Hematopoietic multipotent progenitor cell treated with erythropoietin and hydrocortisone succinate and interleukin-3 and kit ligand, for 8 days (in vitro differentiated cells): ENCODE measurements at places on chromosomes 7 and 10.

- DNase-seq: no peak
These were observed 58.0 kb upstream of the ELN start for GRCh38 chr7:73969991-73970390.

GRCh38 chr7:128168667-128169210 is 72.3 kb upstream of the LEP start:
- no peak for DNase-seq

- no peak for DNase-seq
These were observed 86.7 kb upstream of the ADRB1 start for GRCh38 chr10:113957013-113957412.

DNA sequence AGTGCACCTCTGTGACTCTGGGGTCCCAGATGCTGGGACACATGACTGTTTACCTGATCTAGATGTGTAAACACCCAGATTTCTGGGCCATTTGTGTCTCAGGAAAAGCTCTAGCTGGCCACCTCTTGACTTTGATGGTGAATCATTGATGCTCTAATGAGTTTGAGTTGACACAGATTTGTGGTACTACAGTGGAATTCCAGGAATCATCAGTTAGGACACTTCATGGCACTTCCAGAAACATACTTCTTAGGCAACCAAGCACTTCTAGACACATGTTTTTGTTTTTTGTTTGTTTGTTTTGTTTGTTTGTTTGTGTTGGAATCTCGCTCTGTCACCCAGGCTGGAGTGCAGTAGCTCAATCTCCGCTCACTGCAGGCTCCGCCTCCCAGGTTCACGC is 302.2 kb upstream of the ZMIZ1 start:
- no peak for DNase-seq

GRCh38 chr7:54529568-54529967 is 12.6 kb upstream of the VSTM2A start:
- no peak for DNase-seq

- no peak for DNase-seq
These were observed 39.0 kb downstream of the CDH23 start for GRCh38 chr10:71435571-71436267.

GRCh38 chr7:141630621-141631020 is 71.3 kb downstream of the DENND11 start:
- no peak for DNase-seq

DNA sequence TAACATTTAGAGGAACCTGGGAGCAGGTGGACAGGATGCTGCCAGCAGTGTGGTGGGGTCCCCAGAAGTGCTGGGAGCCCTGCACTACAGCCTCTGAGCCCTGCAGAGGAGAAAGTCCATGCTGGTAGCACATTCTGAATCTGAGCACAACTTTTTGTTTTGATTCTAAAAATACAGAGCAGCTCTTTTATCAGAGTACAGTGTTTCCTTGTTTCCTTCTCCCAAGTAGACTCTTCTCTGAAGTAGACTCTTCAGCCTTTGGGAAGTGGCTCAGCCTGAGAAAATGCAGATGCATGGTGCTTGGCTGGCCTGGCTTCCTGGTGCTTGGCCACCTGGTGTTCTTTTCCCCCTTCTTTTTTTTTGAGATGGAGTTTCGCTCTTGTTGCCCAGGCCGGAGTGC is 9.1 kb downstream of the ADCY1 start:
- no peak for DNase-seq

DNA sequence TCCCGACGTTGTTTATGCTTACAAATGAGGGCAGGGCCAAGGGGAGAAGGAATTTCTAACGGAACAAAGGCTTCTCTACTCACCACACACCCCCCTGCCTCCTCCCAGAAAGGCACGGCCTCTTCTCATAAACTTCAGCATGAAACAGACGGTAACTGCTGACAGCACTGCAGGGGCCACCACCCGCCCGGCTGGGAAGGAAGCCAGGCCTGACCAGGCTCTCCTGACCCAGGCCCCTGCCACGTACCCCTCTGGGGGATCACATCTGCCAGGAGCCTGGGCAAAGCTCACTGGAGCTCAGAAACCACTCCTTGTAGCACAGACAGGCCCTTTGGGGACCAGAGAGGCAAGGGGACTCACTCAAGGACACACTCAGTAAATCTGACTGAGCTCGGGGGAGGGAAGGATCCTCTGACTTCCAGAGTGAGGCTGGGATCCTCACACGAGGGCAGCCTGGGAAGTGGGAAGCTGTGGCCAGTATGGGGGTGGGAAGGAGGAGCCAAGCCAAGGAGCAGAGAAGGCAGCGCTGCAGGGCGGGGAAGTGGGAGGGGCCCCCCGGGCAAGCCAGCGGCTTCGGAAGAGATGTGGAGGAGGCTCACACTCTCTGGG is 46.1 kb downstream of the ZCCHC24 start:
- no peak for DNase-seq

- no peak for DNase-seq
These were observed 68.2 kb downstream of the CUBN start for GRCh38 chr10:17061418-17061817.

- no peak for DNase-seq
These were observed 720 bp downstream of the SUN1 start for GRCh38 chr7:832968-833424.

DNA sequence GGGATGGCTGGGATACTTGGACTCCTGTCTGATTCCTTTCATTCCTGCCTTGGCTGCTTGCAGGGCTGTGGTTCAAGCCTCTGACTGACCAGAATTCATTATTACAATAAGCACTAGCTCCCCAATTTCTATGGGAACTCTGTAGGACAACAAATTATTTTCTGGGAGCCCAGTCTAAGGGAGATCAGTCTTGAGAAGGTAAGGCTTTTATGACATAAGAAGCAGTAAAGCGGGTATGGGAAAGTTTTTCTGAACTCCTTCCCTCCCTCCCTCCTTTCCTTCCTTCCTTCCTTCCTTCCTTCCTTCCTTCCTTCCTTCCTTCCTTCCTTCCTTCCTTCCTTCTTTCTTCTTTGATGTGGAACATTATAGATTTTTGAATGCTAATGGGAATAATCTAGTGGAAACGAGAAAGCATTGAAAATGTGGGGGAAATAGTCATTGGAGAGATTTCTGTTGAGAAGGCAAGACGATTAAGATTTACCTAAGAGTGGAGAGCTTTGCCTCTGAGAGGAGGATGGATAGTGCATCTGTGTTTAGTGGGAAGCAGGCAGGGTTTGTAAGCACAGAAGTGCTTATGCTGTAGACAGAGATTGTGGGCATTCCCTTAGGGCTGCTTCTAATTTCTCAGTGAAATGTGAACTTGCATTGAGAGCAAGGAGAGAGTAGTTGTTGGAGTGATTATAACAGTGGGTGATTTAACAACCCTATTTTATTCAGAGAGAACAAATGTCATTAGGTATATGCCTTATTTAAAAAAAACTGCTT is 201.5 kb downstream of the DNAJB9 start:
- DNase-seq: no peak

GRCh38 chr7:151245360-151246101 is 3.0 kb downstream of the SMARCD3 start:
- DNase-seq: peak; percentile 13

DNA sequence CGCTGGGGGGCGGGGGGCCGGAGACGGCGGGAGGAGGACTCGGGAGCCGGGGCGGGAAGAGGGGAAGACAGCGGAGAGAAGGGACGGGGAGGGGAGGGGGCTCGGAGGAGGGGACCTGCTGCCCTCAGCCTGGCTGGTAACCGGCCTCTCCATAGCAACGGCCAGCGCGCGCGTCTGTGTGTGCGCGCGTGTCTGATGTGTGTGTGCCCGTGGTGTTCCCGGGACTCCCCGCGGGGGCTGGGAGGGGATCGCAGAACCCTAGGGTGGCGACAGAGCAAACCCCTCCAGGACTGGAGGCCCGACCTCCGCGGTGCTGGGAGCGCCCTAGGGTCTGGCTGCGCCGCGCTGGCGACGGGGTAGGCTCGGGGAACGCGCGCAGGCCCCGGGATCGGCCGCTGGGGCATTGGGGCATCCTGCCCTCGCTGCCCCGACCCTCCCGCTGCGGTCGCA is 356.3 kb downstream of the DNAJB6 start:
- DNase-seq: no peak

DNA sequence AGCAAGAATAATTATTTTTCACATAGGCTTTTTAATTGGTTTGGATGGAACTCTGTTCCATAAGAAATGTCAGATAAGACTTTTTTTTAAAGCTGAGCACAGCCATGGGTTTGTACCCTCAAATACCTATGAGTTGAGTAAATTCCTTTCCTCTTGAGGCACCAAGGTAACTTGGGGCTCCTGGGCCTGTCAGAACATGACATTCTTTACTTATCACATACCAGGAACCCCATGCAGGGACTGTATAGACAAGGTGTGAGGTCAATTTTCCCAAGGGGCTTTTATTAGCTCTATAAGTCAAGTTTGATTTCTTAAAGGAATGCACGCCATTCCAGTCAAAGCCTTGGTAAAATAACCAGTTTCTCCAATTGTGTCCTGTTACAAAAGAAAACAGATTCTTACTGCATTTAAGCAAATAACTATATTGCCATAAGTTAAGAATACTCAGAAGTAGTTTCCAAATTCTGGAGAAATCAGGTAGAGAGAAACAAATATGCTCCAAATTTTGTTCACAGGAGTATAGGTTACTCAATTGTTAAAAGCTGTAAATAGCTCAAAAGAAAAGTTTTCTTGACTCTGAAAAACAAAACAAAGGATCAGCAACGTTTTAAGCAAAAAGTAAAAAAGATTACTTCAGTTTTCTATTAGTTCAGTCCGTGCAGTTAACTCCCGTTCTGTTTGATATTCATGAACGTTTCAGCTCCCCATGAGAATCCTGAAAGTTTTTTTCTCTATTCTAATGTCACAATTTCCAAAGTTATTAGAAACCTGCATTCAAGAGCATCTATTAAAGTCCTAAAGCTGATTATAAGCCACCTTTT is 167.5 kb upstream of the NAMPT start:
- no peak for DNase-seq

DNA sequence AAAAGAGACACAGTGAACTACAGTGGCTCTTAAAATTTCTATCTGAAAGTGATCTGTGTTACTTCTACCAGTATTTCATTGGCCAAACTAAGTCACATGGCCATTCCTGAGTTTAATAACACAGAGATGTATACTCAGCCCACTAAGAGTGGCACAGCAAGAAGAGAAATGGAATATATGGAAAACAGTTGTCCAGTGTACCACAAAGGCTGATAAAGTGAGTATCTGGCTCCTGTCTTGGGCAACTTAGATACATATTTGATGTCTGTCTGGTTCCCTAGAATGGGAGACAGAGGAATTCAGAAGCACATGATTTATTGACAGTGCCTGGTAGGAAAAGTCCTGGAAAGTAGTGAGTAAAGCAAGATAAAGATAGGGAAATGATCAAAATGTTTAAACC is 10.1 kb upstream of the PON1 start:
- no peak for DNase-seq

DNA sequence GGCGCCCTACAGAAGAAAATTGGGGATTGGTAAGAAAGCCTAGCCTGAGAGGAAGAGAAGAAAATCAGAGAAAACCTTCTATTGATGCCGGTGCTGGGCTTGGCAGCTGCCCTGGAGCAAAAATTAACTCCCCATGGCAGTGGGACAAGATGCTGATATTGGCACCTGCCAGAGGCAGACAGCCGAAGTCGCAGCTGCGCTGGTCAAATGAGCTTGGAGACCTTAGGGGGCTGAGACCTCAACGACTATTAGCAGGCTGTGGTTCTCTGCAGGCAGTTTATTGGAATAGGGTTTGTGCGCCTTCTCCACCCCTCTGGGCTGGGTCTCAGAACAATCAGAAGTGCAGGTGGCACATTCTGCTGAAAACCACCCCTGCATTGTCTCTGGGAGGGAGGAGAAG is 213.7 kb downstream of the GFRA1 start:
- no peak for DNase-seq

GRCh38 chr10:128230401-128230800 is 104.2 kb upstream of the MKI67 start:
- no peak for DNase-seq

- no peak for DNase-seq
These were observed 5.3 kb upstream of the ALDH18A1 start for GRCh38 chr10:95661818-95662217.

GRCh38 chr7:108328174-108328651 is 128.0 kb downstream of the NRCAM start:
- DNase-seq: no peak

DNA sequence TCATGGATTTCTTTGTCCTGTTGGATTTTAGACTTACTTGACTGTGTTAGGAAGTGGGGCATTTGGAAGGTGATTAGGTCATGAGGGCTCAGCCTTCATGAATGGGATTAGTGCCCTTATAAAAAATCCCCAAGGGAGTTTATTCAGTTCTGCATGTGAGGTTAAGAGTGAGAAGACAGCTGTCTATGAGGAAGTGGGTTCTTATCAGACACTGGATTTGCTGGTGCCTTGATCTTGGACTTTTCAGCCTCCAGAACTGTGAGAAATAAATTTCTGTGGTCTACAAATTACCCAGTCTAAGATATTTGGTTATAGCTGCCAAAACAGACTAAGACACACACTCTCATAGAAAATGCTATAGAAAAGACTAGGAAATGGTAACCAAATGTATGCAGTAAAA is 724.7 kb upstream of the FZD8 start:
- DNase-seq: no peak

DNA sequence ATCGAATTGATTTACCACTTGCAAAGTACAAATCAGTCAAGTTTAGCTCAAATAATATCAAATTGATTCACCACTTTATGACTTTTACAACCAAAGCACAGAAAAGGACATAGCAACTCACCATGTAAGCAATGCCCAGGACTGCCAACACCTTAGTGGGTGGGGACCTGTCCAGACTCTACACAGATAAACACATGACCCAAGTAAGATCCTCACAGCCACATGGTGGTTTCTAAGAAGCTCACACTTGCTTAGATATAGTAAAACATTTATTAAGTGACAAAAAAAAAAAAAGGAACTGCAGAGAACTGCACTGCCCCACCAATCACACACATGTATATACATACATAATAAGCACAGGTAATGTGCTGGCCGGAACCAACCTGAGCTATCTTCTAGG is 116.2 kb downstream of the SLC25A13 start:
- peak; percentile 54 for DNase-seq

DNA sequence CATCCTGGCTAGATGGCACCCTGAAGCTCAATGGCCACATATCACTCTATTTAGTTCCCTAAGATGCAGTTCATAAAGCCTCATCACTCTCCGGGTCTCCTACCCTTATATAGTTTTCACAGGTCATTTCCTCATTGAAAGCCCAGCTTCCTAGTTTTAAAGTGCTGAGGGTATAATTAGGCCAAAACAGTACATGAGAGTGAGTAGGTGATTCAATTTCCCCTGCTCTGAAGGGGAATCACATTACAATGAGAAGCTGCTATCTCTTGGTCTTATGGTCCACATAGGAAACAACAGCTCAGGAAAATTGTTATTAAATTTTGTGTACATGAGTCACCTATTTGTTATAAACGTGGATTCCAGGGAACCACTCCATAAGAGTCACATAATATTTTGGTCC is 162.0 kb downstream of the SEMA3E start:
- no peak for DNase-seq

GRCh38 chr7:5117095-5117970 is 71.7 kb downstream of the RBAK start:
- no peak for DNase-seq
